ENCODE measurements at places on chromosomes 1 and 21. TPM values are rescaled to one million over a fixed set of nuclear protein-coding genes. Genes with fewer than 3 reads are reported as not detected.

The OR2T33 gene
- not detected for total RNA-seq

- peak; percentile 43 for DNase-seq
Measured at GRCh38 chr1:18972531-18972930, 16.1 kb upstream of the IFFO2 start.

The TTF2 gene
- total RNA-seq = 15.1 TPM

The OR2T29 gene
- not detected for total RNA-seq

DNA sequence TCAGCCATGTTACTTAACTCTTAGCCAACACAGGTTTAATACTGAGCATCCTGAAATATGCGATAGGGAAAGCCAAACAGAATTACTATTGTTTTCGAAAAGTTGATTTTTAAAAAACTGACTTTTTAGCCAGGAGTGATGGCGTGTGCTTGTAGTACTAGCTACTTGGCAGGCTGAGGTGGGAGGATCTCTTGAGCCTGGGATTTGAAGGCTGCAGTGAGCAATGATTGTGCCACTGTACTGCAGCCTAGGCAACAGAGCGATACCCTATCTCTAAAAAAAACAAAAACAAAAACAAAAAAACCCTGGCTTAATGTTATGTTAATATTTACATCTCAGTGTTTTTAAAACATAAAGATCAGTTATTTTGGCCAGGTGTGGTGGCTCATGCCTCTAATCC, 16.7 kb downstream of the NMNAT1 start:
- no peak for DNase-seq

DNA sequence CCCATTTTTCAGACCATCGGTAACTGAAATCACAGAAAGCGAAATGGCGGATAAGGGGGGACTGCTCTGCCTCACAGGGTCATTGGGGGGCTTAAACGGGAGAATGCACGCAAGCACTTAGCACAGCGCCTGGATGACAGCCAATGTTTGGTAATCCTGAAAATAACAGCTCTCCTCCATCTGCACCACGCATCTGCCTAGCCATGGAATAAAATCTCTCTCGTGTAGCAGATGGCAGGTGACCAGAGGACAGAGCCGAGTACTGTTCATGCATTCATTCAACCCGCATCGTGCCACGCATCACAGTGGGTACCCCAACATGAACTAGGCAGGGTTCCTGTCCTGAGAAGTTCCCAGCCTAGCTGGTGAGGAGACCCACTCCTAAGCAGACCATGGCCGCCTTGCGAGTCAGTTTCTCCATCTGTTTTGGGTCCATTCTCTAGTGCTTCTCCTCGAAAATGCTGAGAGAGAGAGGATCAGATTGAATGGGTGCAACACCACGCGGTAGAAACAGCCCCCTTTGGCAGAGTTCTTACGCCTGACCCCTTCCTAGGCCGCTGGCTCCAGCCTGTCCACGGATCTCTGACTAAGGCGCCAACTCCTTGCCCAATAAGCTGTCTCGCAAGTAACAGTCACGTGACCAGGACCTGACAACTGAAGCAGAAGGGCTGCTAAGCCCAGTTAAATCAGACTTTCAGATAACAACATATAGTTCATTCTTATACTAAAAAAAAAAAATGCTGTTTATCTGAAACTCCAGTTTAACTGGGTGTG, 7.3 kb downstream of the SLC1A7 start:
- DNase-seq = peak; percentile 97

DNA sequence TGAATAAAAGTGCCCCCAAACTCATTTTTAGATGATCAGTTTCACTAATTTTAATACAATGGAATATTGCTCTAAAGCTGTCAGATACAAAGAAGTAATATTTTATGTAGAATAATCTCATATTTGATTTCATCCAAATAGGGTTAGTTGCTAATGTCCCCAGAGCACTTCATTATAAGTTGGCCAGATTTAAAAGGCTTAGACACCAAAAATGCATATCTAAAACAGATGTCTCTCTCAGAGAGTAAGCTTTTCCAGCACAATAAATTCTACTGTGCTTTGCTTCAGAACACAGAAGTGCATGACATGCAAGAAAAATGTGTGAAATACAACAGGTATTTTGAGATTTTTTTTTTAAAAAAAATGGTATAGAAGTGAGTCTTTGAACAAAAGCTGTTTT, 194.2 kb downstream of the LRRIQ3 start:
- DNase-seq = no peak

GRCh38 chr1:25845664-25846063, 13.6 kb downstream of the AUNIP start:
- no peak for DNase-seq
